IMR-90 (cell line): ENCODE measurements at places on chromosomes 5 and 9. TPM values are rescaled to one million over a fixed set of nuclear protein-coding genes. Genes with fewer than 3 reads are reported as not detected.

GRCh38 chr5:60488466-60489130 lies 211.4 kb downstream of the DEPDC1B start:
- no peak for DNase-seq

TPRN gene
- polyA plus RNA-seq: 5.3 and 7.1 TPM in 2 replicates

SEMA6A gene
- polyA plus RNA-seq: 0.27 and 0.50 TPM in 2 replicates

- DNase-seq: no peak
Measured at GRCh38 chr9:78010445-78010844, 21.2 kb downstream of the GNAQ start.

DNA sequence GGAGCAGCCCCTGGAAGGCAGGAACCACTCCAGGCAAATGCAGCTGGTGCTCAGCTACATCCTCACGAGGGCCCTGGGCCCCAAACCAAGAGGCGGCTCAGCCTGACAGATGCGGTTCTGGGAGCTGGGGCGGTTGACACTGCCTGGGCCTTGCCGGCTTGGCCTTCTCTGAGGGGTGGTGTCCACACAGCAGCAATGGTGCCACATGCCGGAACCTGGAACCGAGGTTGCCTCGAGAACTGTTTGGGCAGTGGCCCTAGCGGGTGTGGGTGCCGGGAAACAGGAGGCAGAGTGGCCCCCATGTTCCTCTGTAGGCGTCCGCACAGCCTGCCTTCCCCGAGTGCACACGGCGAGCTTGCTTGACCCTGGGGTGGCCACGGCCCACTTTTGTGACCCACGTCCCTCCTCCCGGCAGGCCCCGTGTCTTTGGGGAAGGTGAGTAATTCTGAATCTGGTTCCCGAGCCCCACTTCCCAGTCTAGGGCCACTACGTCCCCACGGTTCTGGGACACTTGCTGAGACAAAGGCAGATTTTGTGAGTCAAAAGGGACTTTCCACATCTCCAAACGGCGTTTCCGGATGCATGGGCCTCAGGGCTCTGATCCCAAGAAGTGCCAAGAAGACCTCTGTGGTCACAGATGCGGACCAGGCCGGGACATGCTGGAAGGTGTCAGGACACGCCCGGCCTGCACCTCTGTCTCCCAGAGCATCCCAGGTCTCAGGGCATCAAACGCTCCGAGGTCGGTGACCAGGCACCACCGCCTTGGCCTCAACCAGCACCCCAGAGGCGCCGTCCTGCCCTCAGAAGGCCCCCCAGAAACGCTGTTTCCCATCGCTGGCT lies 27.7 kb upstream of the SLC12A7 start:
- no peak for DNase-seq

DNA sequence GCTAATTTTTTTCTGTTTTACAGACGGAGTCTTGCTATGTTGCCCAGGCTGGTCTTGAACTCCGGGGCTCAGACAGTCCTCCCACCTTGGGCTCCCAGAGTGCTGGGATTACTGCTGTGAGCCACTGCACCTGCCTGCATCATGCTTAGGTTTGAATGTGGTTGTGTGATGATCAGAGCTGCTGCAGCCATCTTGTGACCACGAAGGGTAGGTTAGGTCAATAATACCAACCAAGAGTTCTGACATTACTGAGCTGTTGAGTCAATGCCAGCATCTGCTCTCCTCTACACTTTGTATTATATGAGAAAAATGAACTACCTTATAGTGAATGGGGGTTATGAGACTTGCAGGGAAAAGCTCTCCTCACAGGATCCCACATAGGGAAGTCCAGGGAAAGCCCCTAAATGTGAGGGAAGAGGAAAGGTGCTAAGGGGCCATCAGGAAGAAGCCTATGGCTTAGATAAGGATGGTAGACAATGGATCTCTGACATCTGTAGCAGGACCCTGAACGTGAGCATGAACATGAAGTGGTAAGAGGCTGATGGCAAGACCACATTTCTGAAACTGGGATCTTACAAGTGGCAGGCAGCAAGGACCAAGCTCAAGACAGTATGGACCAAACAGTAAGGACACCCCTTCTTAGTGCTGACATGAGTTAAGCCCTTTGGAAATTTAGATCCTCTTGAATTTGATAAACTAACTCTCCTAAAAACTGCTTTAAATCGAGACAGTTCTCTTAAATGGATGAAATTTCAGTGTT lies 75.7 kb upstream of the ZNF169 start:
- DNase-seq: no peak

PRRT1B gene
- not detected in 2 replicates for polyA plus RNA-seq

- DNase-seq: no peak
Measured at GRCh38 chr5:10949856-10950630, 189.0 kb upstream of the DAP start.

GRCh38 chr9:128835246-128836210 lies 5.9 kb upstream of the SPOUT1 start:
- DNase-seq: no peak

FBXL17 gene
- polyA plus RNA-seq: 3.2 and 3.9 TPM in 2 replicates

GRCh38 chr5:132067941-132068808 lies 5.4 kb upstream of the CSF2 start:
- DNase-seq: no peak

GRCh38 chr9:120555839-120556238 lies 24.1 kb downstream of the CDK5RAP2 start:
- no peak for DNase-seq

DNA sequence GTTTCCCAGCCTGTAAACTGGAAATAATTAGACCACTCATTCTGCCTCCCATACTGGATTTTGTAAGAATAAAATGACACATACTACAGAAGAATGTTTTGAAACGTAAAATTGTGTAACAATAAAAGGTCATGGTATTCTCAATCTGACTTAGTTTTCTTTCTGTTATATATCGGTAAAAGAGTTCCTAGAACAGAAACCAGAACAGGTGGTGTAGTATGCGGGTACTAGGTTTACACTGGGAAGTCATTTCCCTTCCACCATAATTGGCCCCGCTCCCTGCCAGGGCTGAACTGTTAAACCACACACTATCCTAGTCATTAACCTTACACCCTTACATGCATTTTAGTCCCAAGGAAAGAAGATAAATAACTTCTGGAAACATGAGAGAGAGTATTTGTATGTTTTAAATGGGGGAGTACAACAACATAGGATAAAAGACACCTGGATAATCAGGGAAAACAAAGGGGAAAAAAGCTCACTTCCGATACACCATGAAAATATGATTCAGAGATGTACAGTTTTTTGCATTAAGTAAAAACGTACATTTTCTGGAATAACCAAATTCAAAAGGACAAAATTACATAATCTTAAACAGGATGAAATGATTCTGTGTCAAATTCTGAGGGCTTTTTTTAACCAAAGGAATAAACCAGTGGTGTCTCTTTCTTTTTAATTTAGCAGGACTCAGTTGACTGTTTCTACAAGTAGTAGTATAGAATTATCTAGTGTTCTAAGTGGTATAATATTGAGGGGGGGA lies 199.7 kb downstream of the GLIS3 start:
- DNase-seq: no peak

DNA sequence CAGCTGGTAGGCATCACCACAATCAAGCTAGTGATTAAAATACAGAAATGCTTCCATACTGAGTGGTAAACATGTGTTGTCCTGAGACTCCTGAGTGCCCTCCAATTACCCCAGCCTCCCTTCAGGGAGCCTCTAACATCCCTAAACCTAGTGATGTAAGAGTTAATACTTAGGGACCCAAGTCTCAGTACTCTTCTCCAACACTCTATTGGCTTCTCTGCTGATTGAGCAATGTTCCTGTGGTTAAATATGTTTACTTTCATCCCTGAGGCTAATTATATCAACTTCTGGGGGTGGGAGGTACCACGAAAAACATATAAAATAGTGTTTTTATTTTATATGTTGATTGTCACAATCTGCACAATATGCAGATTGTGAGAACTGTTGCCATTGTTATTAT lies 5.0 kb downstream of the GRXCR2 start:
- DNase-seq: peak; percentile 27

- DNase-seq: no peak
Measured at GRCh38 chr9:116726602-116727001, 39.5 kb downstream of the TRIM32 start.

DNA sequence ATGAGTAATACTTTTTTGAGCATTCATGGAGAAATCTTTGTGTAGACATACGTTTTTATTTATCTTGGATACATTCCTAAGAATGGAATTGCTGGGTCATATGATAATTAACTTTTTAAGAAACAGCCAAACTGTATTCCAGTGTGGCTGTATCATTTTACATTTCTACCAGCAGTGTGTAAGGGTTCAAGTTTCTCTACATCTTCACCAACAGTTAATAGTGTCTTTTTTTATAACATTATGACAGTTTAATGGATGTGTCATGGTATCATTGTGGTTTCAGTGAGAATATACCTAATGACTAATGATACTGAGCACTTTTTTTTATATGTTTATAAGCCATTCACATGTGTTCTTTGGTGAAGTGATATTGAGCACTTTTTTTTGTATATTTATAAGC lies 52.4 kb downstream of the NIPBL start:
- peak; percentile 86 for DNase-seq

- DNase-seq: peak; percentile 86
Measured at GRCh38 chr9:98805506-98806272, 1.8 kb upstream of the GALNT12 start.

DNA sequence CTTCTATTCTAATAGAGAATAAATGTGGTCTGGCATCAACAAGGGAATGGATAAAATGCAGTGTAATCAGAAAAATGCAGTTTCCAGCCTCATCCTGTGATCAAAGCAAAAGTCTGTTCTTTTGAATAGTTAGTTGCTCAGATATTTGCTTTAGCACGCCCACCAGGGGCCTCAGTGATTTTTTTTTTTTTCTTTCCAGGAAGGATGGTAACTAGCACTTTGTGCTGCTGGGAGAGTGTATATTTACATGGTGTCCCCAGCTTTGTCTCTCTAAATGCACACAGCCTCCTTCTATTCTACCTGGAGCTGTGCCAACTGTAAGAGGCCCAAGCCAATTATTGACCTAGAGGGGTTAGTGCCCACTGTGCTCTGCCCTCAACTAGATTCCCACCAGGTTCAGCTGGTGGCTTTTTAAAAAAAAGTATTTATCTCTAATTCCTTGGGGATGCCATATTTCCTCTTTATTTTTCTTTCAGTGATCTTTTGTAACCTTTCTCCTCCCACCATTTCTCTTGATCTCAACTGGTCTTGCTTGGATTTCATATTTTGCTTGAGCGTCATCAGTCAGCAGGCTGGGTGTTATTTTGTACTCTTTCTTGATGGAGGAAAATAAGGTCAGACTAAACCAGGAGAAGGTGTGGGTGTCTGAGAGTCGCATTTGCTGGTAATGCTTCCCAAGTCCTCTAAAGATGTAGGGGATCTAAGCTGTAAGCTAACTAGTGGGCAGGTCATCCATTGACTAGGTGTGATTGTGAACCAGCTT lies 193.0 kb upstream of the C9orf72 start:
- DNase-seq: no peak

GRCh38 chr9:123044586-123044985 lies 11.1 kb downstream of the GPR21 start:
- DNase-seq: peak; percentile 79

GMCL2 gene
- not detected in 2 replicates for polyA plus RNA-seq

- peak; percentile 62 for DNase-seq
Measured at GRCh38 chr9:98523231-98523901, 185.4 kb downstream of the GABBR2 start.

- no peak for DNase-seq
Measured at GRCh38 chr9:114941376-114941775, 11.0 kb upstream of the TNFSF8 start.

SPARC gene
- polyA plus RNA-seq: 4,692 and 5,281 TPM in 2 replicates
